B cell (primary cell): ENCODE measurements at places on chromosomes 7 and 10. TPM values are rescaled to one million over a fixed set of nuclear protein-coding genes. Genes with fewer than 3 reads are reported as not detected.

DNA sequence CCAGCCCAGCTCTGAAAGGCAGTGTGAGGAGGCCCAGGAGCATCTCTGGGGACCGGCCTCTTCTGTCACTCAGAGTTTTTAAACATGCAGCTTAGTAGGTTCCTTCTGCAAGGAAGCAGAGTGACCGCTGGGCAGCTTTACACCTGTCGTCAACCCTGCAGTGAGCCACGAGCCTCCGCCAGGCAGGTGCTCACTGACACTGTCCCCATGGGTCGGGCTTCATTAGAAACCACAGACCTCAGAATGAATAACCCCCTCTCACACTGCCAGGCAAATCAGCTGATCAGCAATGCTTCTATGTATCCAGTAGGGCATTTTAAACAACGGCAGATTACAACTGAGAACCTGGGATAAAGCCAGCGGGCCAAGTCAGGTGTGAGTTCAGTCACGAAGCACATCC, 106.1 kb downstream of the MAD1L1 start:
- no peak for DNase-seq

- DNase-seq = peak; percentile 88
These were observed at the start of gene HHEX for GRCh38 chr10:92689663-92690210. Gene HHEX (plus strand): TSS chr10:92689955. CDS start chr10:92689987, 32 bp downstream.

DNA sequence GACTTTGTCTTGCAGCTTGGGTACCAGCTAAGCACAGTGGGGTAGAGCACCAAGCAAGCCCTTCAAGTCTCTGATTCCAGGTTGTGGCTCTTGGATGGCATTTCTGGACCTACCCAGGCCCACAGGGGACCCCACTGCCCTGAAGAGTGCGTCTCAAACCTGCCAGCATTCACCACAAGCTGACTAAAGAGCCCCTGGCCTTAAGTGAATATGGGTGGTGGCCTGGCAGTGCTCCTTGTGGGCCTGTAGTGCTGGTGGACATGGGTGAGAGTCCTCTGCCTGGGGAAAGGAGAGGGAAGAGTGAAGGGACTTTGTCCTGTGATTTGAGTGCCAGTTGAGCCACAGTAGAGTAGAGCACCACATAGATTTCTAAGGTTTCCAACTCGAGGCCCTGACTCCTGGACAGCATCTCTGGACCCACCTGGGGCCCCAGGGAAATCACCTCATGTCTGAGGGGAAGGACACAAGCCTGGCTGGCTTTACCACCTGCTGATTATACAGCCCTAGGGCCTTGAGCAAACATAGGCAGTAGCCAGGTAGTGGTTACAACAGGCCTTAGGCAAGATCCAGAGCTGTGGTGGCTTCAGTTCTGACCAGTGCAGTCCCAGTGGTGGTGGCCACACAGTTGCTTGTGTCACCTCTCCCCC, 23.7 kb downstream of the GSDME start:
- DNase-seq = no peak

DNA sequence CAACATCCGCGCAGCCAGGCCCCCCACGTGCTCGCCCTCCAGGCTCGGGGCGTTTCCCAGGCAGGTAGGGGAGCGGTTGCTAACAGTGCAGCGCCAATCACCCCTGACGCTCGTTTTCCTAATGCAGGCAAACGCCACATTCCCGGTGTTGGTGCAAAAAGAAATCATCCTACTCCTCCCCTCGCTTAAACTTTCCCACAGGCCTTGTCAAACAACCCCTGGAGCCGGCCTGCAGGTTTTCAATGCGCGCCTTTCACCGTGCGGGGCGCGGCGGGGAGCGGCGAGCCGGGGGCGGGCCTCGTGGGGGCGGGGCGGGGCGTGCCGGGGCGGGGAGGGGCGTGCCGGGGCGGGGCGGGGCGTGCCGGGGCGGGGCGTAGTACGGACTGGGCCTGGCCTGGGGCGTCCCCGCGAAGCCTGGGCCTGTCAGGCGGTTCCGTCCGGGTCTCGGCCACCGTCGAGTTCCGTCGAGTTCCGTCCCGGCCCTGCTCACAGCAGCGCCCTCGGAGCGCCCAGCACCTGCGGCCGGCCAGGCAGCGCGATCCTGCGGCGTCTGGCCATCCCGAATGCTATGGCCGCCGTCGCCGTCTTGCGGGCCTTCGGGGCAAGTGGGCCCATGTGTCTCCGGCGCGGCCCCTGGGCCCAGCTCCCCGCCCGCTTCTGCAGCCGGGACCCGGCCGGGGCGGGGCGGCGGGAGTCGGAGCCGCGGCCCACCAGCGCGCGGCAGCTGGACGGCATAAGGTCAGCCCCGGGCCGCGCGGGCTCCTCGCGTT, at the start of gene ECHDC3:
Gene ECHDC3, plus strand, starts transcription at position 374 of the 770 bp plus-strand sequence. Its CDS starts 195 bp downstream, at position 569.
- DNase-seq = peak; percentile 82

- no peak for DNase-seq
These were observed 188.7 kb upstream of the PPP1R3A start for GRCh38 chr7:114107522-114107921.

- DNase-seq = no peak
These were observed 85.6 kb downstream of the ZEB1 start for GRCh38 chr10:31404640-31405039.

Gene ANKRD2
- not detected in 2 replicates for total RNA-seq

Gene PLCE1
- total RNA-seq = not detected in 2 replicates

Gene ZNF804B
- total RNA-seq = not detected in 2 replicates

Gene PROSER2
- total RNA-seq = 0.07 TPM in 1 of 2 replicates, not detected in the other

Gene CD36
- 0.37 and 1.3 TPM in 2 replicates for total RNA-seq

Gene ENTPD1
- 96.3 and 108 TPM in 2 replicates for total RNA-seq
